ENCODE measurements at places on chromosomes 3 and 15.

GRCh38 chr3:152243301-152243711 is 25.4 kb upstream of the MBNL1 start:
- DNase-seq: no peak

- DNase-seq: no peak
These were observed 400.2 kb downstream of the GABRB3 start for GRCh38 chr15:26372706-26373105.

DNA sequence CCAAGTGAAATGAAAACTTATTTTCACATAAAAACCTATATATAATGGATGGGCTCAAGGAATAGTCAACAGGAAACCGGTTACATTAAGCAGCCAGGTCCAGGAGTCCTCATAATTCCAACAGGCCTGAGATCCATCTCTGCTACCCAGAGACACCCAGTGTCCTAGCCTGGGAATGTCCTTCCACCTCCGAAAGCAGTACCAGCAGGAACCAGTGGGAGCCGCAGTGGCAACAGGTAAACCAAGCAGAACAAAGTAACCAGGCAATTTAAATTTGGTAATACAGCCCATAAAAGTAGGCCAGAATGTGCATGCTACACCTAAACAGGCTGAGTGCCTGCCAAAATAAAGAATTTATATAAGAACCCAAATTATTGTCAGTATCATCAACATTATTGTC is 195.6 kb downstream of the ZBBX start:
- no peak for DNase-seq

DNA sequence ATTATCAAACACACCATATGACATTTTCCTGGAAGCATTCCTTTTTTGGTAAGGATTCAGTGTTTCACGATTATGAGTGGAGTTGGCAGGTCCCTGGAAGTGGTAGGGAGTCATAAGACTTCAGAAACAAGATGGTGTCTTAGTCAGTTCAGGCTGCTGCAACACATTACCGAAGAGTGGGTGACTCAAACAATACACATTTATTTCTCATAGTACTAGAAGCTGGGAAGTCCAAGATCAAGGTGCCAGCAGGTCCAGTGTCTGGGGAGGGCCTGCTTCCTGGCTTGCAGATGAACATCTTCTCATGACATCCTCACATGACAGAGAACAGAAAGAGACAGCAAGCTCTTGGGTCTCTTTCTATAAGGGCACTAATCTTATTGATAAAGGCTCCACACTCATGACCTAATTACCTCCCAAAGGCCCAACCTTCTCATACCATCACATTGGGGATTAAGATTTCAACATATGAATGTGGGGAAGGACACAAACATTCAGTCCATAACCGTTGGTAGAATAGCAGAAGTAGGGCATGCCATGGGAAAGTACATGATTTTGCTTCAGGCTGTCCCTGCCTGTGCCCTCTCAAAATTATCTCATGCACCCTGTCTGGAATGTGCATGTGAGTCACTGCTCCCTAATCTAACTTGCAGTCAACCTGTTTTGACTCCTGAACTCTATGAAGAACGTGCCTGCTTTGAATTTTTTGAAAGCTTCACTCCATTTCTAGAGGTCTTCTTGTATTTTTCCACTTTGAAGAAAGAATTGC is 72.5 kb downstream of the GTPBP8 start:
- DNase-seq: no peak

All from left lung (tissue), 14 donors.